Fibroblast of lung (primary cell): ENCODE measurements at places on chromosomes 2 and 18. TPM values are rescaled to one million over a fixed set of nuclear protein-coding genes. Genes with fewer than 3 reads are reported as not detected.

The AQP12A gene
- total RNA-seq = not detected in 2 replicates

The GPR55 gene
- total RNA-seq = not detected in 2 replicates

The EVX2 gene
- total RNA-seq = not detected in 2 replicates

The REEP1 gene
- total RNA-seq = not detected in 2 replicates

The KIAA2012 gene
- total RNA-seq = under 0.01 TPM in 1 of 2 replicates, not detected in the other

The CIB4 gene
- total RNA-seq = not detected in 2 replicates

The SGO2 gene
- total RNA-seq = 2.8 and 5.4 TPM in 2 replicates

The CFAP221 gene
- total RNA-seq = 0.26 TPM in 1 of 2 replicates, not detected in the other

The IL1B gene
- total RNA-seq = 0.26 TPM in 1 of 2 replicates, not detected in the other

The SLC4A3 gene
- 1.3 and 1.5 TPM in 2 replicates for total RNA-seq
